ENCODE measurements at places on chromosomes 12 and 14. TPM values are rescaled to one million over a fixed set of nuclear protein-coding genes. Genes with fewer than 3 reads are reported as not detected.
A peak's percentile ranks its signal among the peaks of the same experiment; 100 is the strongest.

DNA sequence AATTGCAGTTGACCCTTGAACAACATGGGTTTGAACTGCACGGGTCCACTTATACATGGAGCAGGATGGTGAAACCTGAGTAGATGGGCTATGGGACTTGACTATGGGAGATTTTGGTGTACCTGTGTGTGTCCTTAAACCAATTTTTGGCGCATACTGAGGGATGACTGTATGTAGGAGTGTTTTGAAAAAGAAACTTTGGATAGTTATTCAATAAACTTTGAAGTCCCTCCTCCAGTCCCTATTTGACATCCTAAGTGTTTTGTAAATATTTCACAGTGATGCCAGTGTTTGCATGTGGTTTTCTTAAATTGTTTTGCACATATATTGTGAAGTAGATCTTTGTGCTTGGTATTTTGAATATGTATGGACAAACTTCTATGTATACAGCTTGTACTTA lies 12.4 kb downstream of the KTN1 start:
- no peak for DNase-seq

DNA sequence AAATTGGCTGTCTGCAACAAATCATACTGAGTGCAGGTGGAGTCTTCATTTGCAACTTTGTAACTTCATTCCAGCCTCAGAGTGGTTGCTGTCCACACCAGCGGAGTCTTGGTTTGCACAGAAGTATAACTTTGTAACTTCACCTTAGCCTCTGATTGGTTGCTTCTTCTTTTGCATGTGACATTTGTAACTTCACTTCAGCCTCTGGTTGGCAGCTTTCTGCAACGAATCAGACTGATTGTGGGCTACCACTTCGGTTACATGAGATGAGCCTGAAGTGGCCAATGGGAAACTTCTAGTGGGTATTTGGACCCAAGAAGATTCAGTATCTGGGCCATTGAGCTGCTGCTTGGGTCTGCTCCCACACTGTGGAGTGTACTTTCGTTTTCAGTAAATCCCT lies 17.8 kb downstream of the RASSF8 start:
- DNase-seq, result no peak

DNA sequence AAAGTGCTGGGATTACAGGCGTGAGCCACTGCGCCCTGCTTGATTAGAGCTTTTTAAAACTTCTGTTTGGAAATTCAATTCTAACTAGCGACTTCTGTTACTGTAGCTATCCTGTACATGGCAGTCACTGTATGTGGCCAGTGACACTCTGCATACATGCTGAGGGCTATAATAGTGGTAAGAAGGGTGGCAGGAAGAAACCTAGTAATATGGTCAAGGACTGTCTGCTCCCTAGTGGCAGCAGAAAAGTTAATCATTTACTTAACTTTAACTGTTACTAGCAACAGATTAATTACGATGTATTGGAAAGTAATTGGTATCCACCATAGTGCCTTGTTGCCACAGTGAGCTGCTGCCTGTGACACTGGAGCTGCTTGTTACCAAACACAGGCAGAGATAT lies 149.0 kb downstream of the KITLG start:
- no peak for DNase-seq

The RNF212B gene
- not detected for total RNA-seq

- DNase-seq, result peak; percentile 54
These were observed at the start of gene NFE2 for GRCh38 chr12:54300732-54301427. Gene NFE2, minus strand, starts transcription at chr12:54301015. Its CDS starts 5,767 bp downstream, at chr12:54295248.

GRCh38 chr12:106190581-106190980 lies 51.8 kb upstream of the NUAK1 start:
- DNase-seq, result no peak

DNA sequence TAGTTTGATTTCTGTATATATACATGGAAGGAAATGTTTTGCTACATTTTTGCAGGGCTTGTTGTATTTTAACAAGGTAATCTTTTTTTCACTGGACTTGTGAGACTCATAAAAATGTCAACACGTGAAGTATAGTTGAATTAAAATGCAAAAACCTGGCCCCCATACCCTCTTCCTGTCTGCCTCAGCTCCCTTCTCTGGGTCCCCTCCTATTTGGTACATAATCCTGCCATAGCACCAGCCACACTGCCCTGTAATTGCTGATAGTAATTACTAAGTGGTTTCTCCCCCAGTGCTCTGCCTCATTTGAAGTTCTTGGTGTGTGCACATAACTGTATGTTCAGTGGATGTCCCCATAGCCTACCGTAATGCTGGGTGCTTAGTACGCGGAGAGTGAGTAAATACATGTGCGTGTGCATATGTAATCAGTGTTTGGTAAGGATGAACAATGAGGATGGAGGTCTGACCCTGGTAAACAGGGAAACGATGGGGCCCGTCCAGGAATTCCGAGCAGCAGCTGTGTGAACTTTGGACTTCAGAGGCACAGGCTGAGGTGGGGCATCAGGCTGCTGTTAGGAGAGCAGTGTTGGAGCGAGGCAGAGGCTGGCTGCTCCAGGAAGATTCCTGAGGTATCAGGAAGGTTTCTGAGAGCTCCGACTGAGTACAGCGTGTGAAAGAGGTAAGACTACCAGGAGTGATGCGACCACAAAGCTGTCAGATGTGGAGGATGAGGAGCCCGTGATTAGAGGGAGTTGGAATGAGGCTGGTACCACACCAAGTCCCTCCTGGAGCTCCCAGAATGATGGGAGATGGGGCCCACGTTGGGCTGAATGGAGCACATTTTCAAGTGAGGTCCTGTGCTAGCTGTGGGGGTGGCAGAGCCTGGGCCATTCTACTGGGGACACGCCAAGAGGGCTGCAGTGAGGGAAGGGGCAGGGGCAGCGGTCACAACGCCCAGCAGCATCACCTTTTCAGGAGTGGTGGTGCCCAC lies 106.8 kb downstream of the PELI2 start:
- no peak for DNase-seq

The TMEM229B gene
- 0.64 TPM for total RNA-seq

The SLC8A3 gene
- total RNA-seq, result 0.52 TPM

The TSPAN9 gene
- 0.91 TPM for total RNA-seq

GRCh38 chr12:47777741-47778558 lies 4.9 kb downstream of the SLC48A1 start:
- DNase-seq, result no peak

The SOX5 gene
- 0.41 TPM for total RNA-seq

DNA sequence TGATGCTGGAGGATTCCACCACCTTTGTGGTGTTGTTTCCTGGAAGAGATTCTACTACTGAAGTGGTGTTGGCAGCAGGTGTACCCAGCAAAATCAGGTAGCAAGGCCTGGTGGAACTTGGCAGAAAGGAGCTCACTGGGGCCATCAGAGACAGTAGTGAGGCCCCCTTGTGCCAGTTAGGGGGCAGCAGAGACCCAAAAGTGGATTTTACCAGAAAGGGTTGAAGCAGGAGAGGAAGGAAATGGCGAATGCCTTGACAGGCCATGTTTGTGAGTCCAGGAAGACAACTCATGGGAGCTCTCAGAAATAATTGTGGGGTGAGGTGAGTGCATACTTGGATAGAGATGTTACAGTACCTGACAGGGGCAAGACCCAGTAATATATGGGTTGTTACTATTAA lies 137.7 kb upstream of the FGD4 start:
- DNase-seq, result peak; percentile 46

GRCh38 chr12:80941916-80942315 lies 4.2 kb upstream of the LIN7A start:
- no peak for DNase-seq

Measured in activated naive CD4-positive, alpha-beta T cell treated with anti-CD3 and anti-CD28 coated beads for 36 hours (primary cell).